Chondrocyte (in vitro differentiated cells): ENCODE measurements at places on chromosomes 7 and 10. TPM values are rescaled to one million over a fixed set of nuclear protein-coding genes. Genes with fewer than 3 reads are reported as not detected.
A peak's percentile ranks its signal among the peaks of the same experiment; 100 is the strongest.

DNA sequence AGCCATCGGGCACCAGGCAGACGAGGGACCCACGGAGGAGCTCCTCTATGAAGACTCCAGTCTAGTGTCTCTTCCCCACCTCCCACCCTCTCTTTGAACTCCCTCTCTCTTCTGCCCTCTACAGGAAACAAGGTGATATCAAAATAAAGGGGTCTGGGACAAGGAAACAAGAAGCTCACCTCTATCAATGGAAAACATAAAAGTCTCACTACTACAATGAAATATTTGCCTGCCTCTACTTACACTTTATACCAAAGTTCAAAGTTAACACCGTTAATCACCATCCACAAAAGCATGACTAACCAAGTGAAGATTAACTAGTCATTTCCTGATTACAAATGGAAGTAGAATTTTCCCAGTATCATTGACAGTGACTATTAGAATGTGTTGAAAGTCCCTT, 82.2 kb downstream of the PARD3 start:
- H3K36me3 ChIP-seq: no peaks in the 10 kb centered on the region
- peak overlapping the region; percentile 85 for H3K27ac ChIP-seq
- H3K4me1 ChIP-seq: peaks cover 33% of the 10 kb centered on the region
- H3K4me3 ChIP-seq: no peak overlapping the region
- no peaks in the 10 kb centered on the region for H3K27me3 ChIP-seq
- no peak for DNase-seq

DNA sequence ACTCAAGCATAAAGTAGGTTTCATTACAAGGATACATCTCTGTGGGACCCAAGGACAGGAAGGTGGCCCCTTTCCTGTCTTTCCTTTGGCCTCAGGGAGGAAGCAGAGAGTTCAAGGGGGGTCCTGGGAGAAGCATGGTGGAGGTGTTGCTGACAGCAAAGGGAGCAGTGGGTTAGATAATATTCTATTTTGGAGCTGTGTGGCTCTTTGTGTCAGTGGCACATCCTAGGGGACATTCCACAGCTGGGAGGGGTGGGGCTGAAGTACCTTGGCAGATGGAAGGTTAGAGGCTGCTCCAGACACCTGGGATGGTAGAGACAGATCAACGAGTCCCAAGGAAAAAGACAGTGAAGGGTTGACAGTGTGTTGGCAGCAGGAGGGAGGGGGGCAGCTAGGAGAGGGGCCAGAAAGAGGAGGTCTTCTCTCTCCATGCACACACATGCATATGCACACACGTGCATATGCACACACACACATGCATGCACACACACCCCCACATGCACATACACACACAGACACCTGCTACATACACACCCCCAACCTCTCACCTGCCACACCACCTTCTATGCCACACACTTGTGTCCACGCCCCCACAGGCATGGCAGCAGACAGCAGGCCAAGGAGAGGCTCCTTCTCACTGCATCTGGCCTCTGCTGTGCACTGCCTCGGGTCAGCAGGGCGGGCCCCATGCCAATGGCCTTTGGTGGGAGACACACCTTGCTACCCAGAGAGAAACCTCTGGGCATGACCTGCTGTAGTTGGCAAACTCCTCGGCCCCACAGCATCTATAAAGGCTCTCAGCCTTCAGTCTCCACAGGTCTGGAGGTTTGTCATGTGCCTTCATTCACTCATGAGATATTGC, 5.6 kb upstream of the POLD2 start:
- peaks cover 13% of the 10 kb centered on the region for H3K4me1 ChIP-seq
- no peaks in the 10 kb centered on the region for H3K27me3 ChIP-seq
- no peak overlapping the region for H3K27ac ChIP-seq
- peaks cover 11% of the 10 kb centered on the region for H3K36me3 ChIP-seq

DNA sequence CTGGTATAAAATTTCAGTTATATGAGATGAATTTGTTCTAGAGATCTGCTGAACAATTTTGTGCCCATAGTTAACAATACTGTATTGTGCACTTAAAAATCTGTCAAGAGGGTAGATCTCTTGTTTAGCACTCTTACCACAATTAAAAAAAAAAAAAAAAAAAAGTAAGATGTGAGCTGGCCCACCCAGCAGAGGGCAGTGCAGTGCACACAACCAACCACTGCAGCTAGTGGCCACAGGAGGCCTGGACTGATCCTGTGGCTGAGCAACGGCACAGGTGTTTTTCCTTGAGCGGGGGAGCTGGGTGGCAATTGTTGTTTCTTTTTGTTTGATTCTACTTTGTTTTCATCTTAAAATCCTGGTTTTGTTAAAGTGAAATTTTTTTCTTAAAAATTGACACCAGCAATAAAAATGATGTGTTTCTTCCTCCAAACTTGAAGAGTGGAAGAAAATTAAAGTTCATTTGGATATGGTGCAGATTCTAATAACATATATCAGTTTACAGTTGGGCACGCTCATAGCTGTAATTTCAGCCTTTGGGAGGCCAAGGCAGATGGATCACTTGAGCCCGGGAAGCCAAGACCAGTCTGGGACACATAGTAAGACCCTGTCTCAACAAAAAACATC, 171.1 kb upstream of the TBX20 start:
- H3K27ac ChIP-seq: no peak overlapping the region
- H3K4me3 ChIP-seq: no peak overlapping the region
- DNase-seq: no peak
- no peaks in the 10 kb centered on the region for H3K36me3 ChIP-seq
- peaks cover 26% of the 10 kb centered on the region for H3K27me3 ChIP-seq
- H3K4me1 ChIP-seq: no peaks in the 10 kb centered on the region

- peaks cover 11% of the 10 kb centered on the region for H3K27me3 ChIP-seq
- no peaks in the 10 kb centered on the region for H3K4me1 ChIP-seq
- peaks cover 2% of the 10 kb centered on the region for H3K36me3 ChIP-seq
- no peak for DNase-seq
- H3K27ac ChIP-seq: no peak overlapping the region
These were observed 78.6 kb upstream of the SYPL1 start for GRCh38 chr7:106190589-106191330.

DNA sequence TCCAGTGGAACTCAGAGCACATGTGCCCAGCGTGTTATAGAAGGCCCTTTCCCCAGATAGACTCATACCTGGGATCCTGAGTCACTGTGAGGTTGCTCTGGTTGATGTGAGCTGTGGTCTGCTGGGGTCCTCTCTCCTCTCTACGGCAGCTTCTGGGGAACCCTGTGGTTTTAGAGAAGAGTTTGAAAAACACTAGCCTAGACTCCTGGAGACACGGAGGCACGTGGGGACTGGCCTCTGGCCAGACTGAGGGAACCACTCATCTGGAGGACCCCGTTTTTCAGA, 10.3 kb downstream of the ZNF775 start:
- no peaks in the 10 kb centered on the region for H3K27me3 ChIP-seq
- peak; percentile 20 for DNase-seq
- no peaks in the 10 kb centered on the region for H3K36me3 ChIP-seq

DNA sequence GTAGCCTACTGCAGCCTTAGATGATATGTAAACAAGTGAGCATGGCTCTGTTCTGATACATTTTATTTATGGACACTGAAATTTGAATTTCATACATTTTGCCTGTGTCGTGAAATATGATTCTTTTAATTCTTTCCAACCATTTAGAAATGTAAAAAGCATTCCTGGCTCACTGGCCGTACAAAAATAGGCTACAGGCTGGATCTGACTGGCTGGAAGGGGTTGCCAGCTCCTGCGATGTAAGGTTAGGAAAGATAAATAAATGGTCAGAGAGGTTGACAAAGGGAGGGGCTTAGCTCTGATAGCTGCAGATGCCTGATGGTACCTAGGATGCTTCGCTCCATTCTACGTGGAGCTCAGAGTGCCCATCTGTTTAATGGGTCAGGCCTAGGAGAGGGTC, 3.4 kb downstream of the ADCYAP1R1 start:
- H3K4me1 ChIP-seq: peaks cover 7% of the 10 kb centered on the region
- H3K27ac ChIP-seq: no peak overlapping the region
- DNase-seq: no peak
- H3K4me3 ChIP-seq: no peak overlapping the region
- H3K27me3 ChIP-seq: peaks cover 72% of the 10 kb centered on the region

GRCh38 chr7:38368191-38368605, 94.8 kb upstream of the TARP start:
- no peaks in the 10 kb centered on the region for H3K27me3 ChIP-seq
- peaks cover 9% of the 10 kb centered on the region for H3K4me1 ChIP-seq
- DNase-seq: no peak

DNA sequence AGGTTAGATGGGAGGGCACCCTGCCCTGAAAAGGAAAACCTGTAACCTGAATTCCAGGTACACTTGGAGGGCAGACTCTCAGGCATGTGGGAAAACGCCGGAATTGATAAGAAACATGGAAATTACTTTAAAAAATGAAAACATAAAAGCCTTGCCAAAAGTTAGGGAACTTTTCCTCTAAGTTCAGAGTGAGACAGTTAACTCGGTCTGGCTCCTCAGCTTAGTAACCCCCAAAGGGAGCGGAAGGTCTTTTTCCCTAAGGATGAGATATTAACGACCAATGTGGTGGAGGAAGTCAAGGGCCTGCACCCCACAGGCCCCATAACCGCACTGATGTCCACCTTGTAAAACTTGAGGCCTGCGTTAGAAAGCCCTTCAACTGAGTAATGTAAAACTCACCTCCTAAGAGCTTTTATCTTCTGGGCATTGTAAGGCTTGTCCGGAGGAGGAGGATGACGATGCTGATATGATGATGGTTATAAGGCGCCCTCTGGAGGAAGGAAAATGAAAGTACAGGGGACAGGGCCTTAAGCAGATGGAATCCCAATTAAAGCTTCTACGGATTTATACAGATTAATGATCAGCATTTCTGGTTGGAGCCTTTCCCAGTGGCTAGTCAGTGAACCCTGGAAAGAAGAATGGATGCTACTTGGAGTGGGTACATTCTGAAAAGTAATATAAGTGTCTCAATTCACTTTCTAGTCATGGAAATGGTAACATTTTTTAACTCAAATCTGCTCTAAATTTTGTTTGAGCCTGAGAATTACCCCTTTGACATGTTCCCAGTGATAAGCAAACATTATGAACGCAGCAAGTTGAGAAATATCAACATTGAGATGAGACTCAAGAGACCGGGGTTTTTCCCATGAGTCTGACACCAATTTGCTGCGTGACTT, 694 bp downstream of the COL1A2 start:
- DNase-seq: no peak
- H3K4me1 ChIP-seq: peaks cover 40% of the 10 kb centered on the region
- peak overlapping the region; percentile 98 for H3K4me3 ChIP-seq
- H3K36me3 ChIP-seq: peaks cover 44% of the 10 kb centered on the region
- peak overlapping the region; percentile 100 for H3K27ac ChIP-seq

DNA sequence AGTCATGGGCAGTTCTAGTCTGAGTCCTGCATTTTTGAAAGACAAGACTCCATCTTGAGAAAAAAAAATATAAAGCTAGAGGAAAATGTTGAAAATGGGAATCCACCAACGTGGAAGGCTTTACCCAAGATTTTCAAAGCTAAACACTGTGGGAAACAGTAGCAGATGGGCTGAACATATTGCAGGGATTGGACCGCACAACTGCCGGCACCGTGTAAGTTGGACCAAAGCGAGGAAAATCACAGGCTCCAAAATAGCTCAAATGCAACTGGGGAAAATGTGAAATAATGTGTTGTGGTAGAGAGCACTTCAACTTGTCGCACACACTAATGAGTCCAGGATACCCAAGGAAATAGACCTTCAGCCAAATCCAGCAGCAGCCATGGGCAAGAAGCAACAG, 26.4 kb upstream of the ADRB1 start:
- no peak overlapping the region for H3K27ac ChIP-seq
- no peak for DNase-seq
- no peaks in the 10 kb centered on the region for H3K27me3 ChIP-seq
- no peaks in the 10 kb centered on the region for H3K36me3 ChIP-seq
- peaks cover 4% of the 10 kb centered on the region for H3K4me1 ChIP-seq

Gene PDK4
- total RNA-seq: 1.9 to 8.6 TPM (median 7.3 TPM) in 3 replicates

DNA sequence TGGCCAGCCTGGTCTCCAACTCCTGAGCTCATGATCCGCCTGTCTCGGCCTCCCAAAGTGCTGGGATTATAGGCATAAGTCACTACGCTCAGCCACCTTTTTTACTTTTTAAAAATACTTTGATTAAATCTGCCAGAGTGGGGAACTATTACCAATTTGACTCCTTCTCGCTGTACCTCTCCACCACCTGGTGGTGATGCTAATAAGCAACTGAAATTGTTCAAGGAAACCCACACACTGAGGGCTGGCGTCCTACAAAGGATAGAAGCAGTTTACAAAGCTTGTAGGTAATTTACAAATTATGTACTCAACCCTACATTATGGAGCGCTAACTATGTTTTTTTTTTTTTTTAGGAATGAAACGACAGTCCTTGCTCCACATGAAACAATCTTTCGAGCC, 111.1 kb downstream of the CPED1 start:
- no peaks in the 10 kb centered on the region for H3K36me3 ChIP-seq
- no peaks in the 10 kb centered on the region for H3K4me1 ChIP-seq
- DNase-seq: no peak
- no peaks in the 10 kb centered on the region for H3K27me3 ChIP-seq

DNA sequence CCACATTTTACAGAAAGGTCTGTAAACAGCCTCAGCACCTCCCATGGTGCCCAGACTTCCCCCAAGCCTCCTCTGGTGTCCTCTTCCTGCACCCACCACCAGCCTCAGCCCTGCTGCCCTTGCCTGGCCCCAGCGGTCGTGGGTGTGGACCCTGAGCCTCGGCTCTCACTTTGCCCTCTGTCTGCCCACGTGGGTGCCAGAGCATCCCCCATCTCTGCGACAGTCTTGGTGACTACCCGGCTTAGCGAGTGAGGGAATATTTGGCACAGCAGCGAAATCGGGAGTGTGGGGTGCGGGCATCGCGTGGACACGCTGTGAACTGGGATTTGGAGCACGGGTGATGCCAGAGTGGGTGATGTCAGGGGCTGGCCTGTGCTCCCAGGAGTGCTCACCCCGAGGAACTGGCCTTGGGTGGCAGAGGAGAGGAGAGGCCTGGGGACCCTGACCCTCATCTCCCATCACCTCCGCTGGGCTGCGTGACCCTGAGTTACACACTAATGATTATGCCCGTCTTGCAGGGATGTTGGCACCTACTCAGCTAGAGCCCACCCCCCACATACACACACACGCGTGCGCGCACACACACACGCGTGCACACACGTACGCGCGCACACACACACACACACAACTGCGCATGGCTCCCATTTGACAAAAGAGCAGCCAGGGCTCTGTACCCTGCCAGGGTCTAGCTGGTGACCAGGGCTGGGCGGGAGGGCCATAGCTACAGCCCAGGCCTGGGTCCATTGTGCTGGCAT, 8.7 kb downstream of the ELFN1 start:
- no peak overlapping the region for H3K4me3 ChIP-seq
- H3K4me1 ChIP-seq: no peaks in the 10 kb centered on the region
- DNase-seq: peak; percentile 71
- H3K27me3 ChIP-seq: peaks cover 21% of the 10 kb centered on the region
- peaks cover 6% of the 10 kb centered on the region for H3K36me3 ChIP-seq

- peaks cover 3% of the 10 kb centered on the region for H3K36me3 ChIP-seq
- H3K4me3 ChIP-seq: no peak overlapping the region
- H3K27ac ChIP-seq: no peak overlapping the region
- no peaks in the 10 kb centered on the region for H3K4me1 ChIP-seq
These were observed 38.8 kb downstream of the AKR1B15 start for GRCh38 chr7:134587750-134588149.

GRCh38 chr7:150988230-150989226, 2.3 kb upstream of the NOS3 start:
- H3K36me3 ChIP-seq: peaks cover 2% of the 10 kb centered on the region
- H3K27me3 ChIP-seq: peaks cover 17% of the 10 kb centered on the region
- peak overlapping the region; percentile 33 for H3K4me3 ChIP-seq

- no peak overlapping the region for H3K4me3 ChIP-seq
- no peak for DNase-seq
- no peaks in the 10 kb centered on the region for H3K4me1 ChIP-seq
These were observed 99.5 kb downstream of the SPDYE5 start for GRCh38 chr7:75591467-75592255.
